ENCODE measurements at places on chromosomes 3 and 15.

- peak; percentile 91 for DNase-seq
Measured at GRCh38 chr3:55486101-55486856, 827 bp downstream of the WNT5A start.

DNA sequence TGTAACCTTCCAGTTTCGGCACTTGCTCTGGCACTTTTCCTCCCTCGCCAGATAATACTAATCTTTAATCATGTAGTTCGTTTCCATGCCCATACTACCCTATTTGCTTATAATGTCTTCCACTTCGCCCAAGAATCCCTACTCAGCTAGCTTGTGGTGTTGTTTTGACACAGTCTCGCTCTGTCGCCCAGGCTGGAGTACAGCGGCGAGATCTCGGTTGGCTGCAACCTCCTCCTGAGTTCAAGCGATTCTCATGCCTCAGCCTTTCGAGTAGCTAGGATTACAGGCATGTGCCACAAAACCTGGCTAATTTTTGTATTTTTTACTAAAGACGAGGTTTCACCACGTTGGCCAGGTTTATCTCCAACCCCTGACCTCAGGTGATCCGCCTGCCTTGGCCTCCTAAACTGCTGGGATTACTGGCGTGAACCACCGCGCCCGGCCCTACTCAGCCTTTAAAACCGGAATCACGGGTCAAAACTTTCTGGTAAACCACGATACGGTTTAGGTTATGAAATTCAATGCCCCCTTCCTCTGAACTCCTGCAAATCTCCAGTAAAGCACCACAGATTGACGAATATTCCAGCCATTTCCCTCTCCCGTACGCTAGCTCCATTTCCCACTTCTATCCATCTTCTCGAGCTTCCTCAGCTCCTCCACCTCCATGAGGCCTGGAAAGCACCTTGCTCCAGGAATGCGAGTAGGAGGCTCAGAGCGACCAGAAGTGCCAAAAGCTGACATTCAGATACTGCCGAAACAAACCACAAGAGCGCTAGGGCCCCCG lies 878 bp upstream of the RAD51 start:
- DNase-seq = no peak

DNA sequence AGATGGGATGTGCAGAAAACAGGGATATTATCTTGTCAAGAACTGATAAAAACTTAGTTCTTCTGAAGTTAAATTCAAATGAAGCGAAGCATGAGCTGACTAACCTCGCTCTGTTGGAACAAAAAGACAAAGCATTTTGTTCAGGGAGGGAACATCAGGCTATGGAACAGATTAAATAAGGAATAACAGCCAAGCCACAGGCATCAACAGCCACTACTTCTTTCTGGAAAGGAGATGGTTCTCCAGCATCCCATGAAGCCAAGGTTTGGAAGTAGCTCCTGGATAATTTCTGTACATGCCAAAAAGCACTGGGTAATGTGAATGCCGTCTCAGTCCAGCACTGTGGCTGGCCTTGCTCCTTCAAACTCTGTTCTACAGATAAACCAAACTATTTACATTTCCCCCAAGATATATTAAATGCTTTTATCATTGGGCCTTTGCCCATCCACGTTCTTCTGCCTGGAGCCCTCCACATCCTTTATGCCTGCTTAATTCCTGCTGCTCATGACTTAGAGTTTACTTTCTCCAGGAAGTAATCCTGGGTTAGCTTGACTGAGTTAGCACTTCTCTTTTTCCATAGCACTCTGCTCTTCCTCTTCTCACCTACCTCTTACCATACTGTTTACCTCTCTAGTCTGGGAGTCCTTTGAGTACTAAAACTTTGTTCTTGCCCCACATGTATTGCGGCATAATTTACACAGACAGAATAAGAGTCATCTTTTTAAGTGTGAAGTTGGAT lies 232.0 kb downstream of the CLSTN2 start:
- no peak for DNase-seq

DNA sequence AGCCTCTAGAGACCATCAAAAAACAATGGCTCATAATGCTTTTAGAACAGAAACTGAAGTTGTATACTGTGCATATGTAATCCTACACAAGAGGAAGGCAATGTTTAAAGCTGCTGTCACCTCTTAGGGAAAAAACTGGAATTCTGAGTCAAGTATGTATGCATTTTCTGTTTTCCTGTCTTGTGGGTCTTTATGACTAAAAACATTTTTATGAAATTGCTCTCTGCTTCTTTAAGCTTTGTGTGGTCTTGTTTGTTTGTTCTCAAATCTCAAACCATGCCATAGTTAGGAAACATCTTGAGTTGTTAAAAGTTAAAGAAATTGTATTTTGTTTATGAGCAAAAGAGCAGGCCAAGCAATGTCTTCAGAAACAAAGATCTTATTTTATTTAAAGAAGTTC lies 80.9 kb upstream of the SOX2 start:
- DNase-seq = no peak

GRCh38 chr3:33437556-33438283 lies 2.5 kb downstream of the UBP1 start:
- DNase-seq = peak; percentile 67

GRCh38 chr15:63384906-63385305 lies 3.3 kb upstream of the CA12 start:
- no peak for DNase-seq

- DNase-seq = no peak
Measured at GRCh38 chr3:152945556-152945955, 110.6 kb downstream of the P2RY1 start.

DNA sequence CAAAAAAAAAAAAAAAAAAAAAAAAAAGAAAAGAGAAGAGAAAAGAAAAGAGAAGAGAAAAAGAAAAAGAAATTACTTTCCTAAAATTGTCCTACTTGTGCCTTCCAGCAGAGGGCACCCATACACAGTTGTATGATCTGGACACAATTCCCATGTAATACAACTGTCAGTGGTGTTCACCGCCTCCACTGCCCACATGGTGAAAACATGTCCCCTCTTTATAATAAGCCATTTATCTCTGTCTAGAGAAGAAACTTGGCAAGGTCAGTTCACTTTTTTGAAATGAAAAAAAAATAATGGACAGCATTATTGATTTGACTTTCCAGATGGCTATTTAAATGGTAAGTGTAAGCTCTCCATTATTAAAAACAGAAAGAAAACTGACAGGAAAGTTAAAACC lies 459.4 kb downstream of the GBE1 start:
- DNase-seq = peak; percentile 54

DNA sequence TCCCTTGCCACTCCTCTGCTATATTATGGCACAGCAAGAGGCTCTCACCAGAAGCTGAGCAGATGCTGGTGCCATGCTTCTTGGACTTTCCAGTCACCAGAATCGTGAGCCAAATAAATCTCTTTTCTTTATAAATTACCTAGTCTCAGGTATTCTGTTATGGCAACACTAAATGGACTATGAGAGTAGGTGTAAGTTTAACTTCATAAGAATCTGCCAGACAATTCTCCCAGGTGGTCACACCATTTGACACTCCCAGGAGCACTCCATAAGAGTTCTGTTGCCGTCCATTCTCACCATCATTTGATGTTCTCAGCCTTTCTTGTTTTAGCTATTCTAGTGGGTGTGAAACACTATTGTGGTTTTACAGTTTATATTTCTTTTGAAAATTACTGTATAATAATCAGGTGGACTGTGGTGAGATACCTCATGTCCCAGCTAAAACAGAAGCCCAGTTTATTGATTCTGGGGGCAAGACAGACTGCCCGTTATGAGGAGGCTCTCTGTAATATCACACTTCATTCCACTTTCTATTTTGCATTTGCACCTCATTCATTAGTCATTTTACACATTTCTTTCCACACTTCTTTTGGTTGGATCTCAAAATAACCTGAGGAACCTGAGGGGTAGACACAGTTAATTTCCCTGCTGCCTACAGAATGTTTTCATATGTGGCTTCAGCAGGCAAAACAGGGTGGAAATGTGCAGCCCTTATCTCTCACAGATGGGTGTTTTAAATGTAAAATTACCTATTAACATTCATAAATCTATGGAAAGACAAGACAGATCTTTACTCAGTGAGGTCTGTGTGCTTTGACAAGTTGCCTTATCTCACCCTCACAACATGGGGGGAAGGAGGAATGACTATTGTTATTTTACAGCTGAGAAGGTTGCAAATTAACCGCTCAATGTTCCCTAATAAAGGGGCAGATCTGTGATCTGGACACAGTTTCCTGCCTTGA lies 42.1 kb downstream of the CDCP1 start:
- DNase-seq = no peak

DNA sequence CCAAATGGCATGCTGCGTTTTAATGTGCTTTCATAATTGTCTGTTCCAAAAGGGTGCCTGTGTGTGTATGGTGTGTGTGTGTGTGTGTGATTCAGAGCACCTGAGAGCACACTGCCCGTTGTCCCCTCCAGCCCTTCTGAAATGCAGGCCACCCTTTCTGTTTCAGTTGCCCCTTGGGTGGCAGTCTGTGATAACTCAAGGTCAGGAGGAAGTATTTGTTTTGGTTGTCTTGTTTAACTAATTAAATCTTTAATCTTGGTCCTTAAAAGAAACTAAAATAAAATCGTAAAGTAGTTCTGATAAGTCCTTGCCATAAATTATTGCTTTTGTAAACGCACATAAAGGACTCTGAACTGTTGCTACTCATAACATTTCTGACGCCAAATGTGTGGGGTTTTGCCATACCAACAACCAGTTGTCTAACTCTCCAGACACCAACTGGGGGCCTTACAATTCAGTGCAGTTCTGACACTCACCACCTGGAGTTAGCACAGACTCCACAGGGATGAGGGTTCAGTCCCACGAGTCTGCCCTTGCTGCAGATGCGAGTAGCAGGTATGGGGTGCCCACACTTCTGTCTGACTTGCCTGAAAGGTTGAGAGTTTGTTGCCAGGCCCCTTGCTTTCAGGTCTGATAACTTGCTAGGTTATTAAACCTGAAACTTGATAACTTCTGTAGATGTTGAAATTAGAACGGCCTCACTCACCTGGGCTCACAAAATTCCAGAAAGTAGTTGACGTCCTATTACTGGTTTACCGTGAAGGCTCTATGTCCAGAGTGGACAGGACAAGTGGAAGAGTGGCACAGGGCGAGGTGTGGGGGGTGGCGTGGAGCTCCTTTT lies 157.3 kb downstream of the IGF1R start:
- no peak for DNase-seq

DNA sequence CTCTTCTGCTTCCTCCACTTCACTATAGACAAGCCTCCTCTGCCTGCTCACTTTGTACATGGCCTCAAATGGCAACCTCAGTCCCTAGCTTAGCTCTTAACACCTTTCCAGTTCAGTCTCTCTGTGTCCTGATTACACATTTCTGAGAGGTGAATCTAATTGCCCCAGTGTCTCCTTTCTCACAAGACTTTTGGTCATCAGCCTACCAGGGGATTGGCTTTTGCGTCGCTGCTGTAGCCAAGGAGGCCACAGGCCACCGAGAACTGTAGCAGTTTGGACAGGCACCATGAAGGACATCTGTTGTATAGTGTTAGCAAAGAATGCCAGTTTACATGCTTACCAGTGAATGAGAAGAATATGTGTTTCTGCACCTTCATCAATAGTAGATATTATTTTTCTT lies 8.5 kb downstream of the IREB2 start:
- DNase-seq = no peak

GRCh38 chr3:105255350-105255749 lies 111.4 kb upstream of the ALCAM start:
- no peak for DNase-seq

DNA sequence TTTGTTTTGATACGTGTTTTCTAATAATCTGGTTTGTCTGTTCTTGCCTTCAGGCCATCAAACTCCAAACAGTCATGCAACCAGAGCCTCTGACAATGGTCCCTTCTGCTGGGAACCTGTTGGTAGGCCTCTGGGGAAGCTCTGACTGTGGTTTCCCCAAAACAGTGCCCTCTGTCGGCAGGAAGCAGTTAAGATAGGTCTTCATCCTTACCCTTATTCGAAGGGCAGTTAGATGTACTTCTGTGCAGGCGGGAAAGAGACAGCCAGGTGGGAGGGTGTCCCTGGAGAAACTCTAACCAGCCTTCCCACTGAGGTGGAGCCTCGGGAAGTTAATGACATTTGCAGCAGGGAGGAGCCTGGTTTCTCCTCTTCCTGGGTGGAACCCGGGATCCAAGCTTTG lies 81.6 kb upstream of the CHMP2B start:
- peak; percentile 54 for DNase-seq

DNA sequence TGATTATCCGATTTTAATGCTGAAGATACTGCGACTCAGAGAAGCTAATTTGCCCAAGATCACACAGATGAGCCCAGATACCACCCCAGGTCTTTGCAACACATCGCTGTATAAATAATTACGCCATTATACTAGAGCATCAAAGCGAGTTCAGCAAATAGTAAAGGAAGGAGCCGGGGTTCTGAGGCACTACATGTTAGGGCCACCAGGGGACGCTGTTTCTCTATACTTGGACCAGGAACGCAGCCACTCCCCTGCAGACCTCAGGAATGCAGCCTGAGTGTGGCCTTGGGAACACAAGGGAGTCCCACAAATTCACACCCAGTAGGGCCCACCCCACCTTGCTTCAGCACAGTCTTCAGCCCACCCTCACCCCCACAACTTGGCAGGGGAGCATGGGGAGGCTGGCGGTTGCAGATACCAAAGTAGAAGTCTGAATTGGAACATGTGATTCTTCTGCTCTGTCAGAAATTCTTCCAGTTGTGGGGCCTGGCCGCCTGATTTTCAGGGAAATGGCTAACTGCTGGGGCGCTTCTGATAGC lies 57.8 kb upstream of the RYK start:
- peak; percentile 91 for DNase-seq

- DNase-seq = peak; percentile 87
Measured at GRCh38 chr15:39944726-39945125, 10.8 kb downstream of the EIF2AK4 start.

DNA sequence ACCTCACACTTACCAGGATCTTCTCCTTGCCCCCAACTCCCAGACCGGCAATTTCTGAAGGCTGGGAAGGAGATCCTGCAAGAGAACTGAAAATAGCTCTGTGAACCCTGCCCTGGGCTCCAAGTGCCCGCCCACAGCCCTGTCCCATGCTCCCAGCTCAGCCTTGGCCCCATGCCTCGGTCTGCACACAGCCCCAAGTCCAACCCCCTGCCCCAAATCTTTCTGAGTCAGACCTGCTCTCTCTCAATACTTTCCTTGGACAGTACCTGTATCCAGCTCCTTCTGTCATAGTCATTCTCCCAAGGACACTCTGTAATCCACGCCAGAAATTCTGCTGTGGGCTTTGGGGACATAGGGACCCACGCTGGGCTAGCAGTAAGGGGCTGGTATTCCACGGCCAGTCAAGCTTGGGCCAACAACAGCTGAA lies 6.3 kb upstream of the SMAD3 start:
- DNase-seq = no peak

DNA sequence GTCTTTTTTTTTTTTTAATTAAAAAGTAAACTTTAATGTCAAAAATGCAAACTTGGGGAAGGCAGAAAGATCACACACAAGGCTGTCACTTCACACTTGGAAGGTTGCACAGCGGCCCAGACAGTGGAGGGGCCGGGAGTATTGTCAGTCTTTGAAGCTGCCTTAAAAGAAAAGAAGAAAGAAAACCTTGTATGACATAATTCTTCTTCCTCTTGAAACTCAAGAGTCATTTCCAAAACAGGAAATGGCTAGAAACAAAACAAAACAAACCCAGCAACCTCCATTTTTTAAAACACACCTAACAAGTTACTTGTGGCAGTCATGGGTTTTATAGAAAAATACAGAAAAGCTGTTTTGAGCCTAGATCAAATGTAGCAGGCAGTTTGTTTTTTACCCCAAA lies 68.1 kb upstream of the MAGI1 start:
- DNase-seq = no peak

All from EH (cell line).